HFFc6 (cell line): ENCODE measurements at places on chromosomes 1 and 21. TPM values are rescaled to one million over a fixed set of nuclear protein-coding genes. Genes with fewer than 3 reads are reported as not detected.

DNA sequence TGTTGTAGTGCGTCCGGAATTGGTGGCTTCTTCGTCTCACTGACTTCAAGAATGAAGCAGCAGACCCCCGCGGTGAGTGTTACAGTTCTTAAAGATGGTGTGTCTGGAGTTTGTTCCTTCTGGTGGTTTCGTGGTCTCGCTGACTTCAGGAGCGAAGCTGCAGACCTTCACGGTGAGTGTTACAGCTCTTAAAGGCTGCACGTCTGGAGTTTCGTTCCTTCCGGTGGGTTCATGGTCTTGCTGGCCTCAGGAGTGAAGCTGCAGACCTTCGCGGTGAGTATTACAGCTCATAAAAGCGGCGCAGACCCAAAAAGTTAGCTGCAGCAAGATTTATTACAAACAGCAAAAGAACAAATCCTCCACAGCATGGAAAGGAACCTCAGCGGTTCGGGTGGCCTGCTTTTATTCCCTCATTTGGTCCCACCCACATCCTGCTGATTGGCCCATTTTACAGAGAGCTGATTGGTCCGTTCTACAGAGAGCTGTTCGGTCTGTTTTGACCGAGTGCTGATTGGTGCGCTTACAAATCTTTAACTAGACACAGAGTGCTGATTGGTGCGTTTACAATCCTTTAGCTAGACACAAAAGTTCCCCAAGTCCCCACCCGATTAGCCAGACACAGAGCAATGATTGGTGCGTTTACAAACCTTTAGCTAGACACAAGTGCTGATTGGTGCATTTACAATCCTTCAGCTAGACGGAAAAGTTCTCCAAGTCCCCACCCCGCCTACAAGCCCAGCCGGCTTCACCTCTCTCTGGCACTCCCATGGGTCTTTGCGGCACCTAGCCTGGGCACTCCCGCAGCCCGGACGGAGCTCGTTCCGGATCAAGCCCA, 49.6 kb upstream of the KRTAP19-8 start:
- no peak overlapping the region for H3K4me3 ChIP-seq
- no peak for DNase-seq
- no peaks in the 10 kb centered on the region for H3K4me1 ChIP-seq
- peaks cover 1% of the 10 kb centered on the region for H3K27me3 ChIP-seq
- H3K36me3 ChIP-seq: no peaks in the 10 kb centered on the region
- H3K27ac ChIP-seq: no peak overlapping the region

DNA sequence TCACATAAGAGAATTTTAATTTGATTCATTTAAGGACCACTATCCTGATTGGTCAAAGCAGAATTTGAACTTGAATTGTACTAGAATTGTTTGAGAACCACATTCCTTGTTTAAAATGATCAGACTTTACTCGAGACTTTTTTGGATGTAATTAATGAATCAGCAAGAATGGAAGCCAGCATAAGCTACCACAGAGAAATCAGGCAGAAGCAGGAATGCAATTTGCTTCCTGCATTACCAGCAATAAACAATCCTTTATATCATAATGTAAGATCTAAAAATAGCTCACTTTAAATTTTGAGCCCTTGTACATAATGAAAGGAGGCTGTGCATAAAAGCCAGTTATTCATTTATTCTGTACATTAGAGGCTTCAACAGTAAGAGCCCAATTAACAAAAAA, 119.8 kb upstream of the BACE2 start:
- peaks cover 7% of the 10 kb centered on the region for H3K27me3 ChIP-seq
- no peak overlapping the region for H3K27ac ChIP-seq
- no peaks in the 10 kb centered on the region for H3K36me3 ChIP-seq
- DNase-seq: peak; percentile 13
- H3K4me1 ChIP-seq: peaks cover 12% of the 10 kb centered on the region

DNA sequence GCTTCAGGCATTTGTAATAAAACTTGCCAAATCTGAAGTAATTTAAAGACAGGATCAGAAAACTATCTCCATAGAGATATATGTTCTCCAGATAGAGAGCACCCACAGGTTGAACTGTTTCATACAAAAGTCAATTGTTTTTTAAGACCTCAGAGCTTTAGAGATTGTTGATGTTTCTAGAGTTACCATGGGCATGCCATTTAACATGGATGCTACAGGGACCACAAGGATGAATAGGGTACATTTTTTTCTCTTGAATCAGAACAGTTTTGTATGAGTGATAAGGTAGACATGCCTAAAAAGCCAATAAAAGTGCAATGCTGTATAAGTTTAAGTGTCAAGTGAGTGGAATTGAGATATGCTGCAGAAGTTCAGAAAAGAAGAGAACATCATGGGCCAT, 511.0 kb upstream of the CAMK1G start:
- peaks cover 3% of the 10 kb centered on the region; the same call in 1 of the 2 replicates for H3K27me3 ChIP-seq
- H3K27ac ChIP-seq: no peak overlapping the region
- no peaks in the 10 kb centered on the region; the same call in 1 of the 2 replicates for H3K4me1 ChIP-seq
- DNase-seq: peak; percentile 27
- no peaks in the 10 kb centered on the region for H3K36me3 ChIP-seq

Gene AMY2A
- not detected in 3 replicates for total RNA-seq

- H3K4me1 ChIP-seq: peaks cover 14% of the 10 kb centered on the region
- H3K4me3 ChIP-seq: peak overlapping the region; percentile 66
- H3K27me3 ChIP-seq: peaks cover 34% of the 10 kb centered on the region
- DNase-seq: no peak
- H3K27ac ChIP-seq: no peak overlapping the region
- no peaks in the 10 kb centered on the region for H3K36me3 ChIP-seq
These were observed 1.1 kb downstream of the ZSWIM5 start for GRCh38 chr1:45205011-45205909.

- no peaks in the 10 kb centered on the region for H3K36me3 ChIP-seq
- DNase-seq: no peak
- peaks cover 8% of the 10 kb centered on the region for H3K27me3 ChIP-seq
- H3K4me3 ChIP-seq: no peak overlapping the region
- H3K4me1 ChIP-seq: peaks cover 23% of the 10 kb centered on the region
These were observed 43.6 kb downstream of the TNFRSF9 start for GRCh38 chr1:7896994-7897393.

GRCh38 chr1:63411066-63411465, 43.6 kb downstream of the ALG6 start:
- H3K27ac ChIP-seq: no peak overlapping the region
- no peak overlapping the region for H3K4me3 ChIP-seq
- H3K36me3 ChIP-seq: no peaks in the 10 kb centered on the region
- no peaks in the 10 kb centered on the region for H3K27me3 ChIP-seq
- H3K4me1 ChIP-seq: peaks cover 23% of the 10 kb centered on the region

DNA sequence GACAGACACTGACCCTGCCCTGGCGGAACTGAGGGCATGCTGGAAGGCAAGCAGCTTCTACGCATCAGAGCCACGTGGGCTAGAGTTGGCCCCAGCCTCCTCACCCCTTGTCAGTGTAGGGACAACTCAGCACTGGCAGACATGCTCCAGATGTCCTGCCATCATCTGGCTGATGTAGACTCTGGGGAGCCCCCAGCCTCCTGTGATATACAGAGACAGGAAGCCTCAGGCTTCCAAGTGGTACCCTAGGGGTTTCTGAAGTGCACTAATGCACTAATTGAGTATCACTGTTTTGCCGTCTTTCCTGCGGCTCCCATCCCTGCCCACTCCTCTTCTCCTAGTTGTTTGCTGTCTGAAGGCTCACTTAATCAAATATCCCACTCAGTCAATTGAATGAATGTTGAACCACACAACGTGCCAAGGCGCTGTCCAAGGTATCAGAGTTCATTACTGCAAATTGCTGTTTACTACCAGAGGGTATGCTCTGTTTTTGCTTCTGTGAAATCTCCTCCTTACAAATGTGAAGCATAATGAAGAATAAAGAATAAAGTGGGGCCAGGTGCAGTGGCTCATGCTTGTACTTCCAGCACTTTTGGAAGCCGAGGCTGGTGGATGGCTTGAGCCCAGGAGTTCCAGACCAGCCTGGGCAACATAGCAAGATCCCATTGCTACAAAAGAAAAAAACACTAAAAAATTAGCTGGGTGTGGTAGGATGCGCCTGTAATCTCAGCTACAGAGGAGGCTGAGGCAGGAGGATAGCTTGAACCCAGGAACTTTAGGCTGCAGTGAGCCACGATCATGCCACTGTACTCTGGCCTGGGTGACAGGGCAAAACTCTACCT, 76.4 kb upstream of the ZBTB18 start:
- H3K27ac ChIP-seq: no peak overlapping the region
- no peak for DNase-seq
- H3K4me3 ChIP-seq: no peak overlapping the region
- H3K4me1 ChIP-seq: peaks cover 8% of the 10 kb centered on the region

Gene DOCK7
- 99.6 and 102 TPM in 2 replicates for total RNA-seq

Gene OLIG2
- total RNA-seq: not detected in 3 replicates

DNA sequence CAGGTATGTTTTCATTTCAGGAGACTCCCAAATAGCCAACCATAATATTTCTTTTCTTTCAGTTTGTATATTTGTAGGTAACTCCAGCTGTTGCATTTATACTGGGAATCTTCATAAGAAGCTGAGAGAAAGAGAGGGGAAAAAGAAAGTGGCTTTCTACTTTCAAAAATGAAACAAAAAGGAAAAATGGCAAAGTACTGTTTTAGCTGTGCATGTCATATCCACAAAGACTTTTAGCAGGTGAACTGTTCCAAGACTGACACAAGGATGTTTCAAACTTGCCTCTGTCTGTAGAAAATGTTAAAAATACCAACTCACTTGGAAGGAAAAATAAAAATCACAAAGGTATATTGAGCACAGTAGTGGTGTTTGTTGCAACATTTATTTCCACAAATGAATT, 41.9 kb upstream of the CACYBP start:
- H3K27me3 ChIP-seq: no peaks in the 10 kb centered on the region
- no peak overlapping the region for H3K27ac ChIP-seq
- H3K4me3 ChIP-seq: no peak overlapping the region
- no peaks in the 10 kb centered on the region for H3K36me3 ChIP-seq
- no peaks in the 10 kb centered on the region for H3K4me1 ChIP-seq

- no peak overlapping the region for H3K4me3 ChIP-seq
- no peak for DNase-seq
- peaks cover 7% of the 10 kb centered on the region for H3K27me3 ChIP-seq
- no peaks in the 10 kb centered on the region for H3K4me1 ChIP-seq
These were observed 14.3 kb downstream of the XCL2 start for GRCh38 chr1:168529518-168529917.

DNA sequence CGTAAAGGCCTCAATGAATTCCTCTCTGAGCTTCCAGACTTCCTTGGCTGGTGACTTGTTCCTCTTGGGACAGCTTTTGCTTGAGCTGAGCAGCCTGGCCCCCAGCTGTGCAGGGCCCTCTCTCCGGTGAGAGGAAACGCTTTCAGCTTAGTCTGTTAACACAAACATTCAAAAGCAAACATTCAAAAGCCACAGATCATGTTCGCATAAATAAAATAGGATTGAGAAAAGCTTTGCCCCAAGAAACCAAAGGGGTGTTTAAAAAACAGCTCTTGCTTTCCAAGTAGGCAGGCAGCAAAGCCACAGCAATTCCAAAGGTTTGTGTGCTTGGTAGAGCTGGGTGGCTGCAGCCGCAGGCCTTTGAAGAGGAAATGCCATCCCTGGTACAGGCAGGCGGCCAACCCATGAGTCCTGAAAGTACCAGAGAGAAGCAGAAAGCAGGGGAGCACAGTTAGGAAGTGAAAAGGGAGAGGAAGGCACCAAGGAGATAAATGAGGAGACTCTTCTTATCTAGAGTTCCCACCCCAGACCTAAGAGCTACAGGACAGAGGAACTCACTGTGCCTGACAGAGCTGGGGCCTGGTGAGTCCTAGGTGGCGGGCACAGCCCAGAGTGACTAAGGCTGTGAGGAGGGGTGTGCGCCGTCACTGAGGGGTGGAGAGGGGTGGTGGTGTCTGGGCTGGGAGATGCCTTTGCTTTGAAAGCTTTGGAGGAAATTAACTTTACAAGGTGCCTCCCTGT, 48.4 kb downstream of the CCN1 start:
- H3K27ac ChIP-seq: peak overlapping the region; percentile 96
- peak; percentile 73 for DNase-seq
- H3K36me3 ChIP-seq: peaks cover 24% of the 10 kb centered on the region
- no peaks in the 10 kb centered on the region; the same call in 1 of the 2 replicates for H3K27me3 ChIP-seq
- H3K4me3 ChIP-seq: peak overlapping the region; percentile 82
- H3K4me1 ChIP-seq: peaks cover 43% of the 10 kb centered on the region

GRCh38 chr1:221016751-221017150, 137.5 kb downstream of the HLX start:
- peaks cover 2% of the 10 kb centered on the region; the same call in 1 of the 2 replicates for H3K27me3 ChIP-seq
- H3K36me3 ChIP-seq: no peaks in the 10 kb centered on the region
- no peak for DNase-seq

DNA sequence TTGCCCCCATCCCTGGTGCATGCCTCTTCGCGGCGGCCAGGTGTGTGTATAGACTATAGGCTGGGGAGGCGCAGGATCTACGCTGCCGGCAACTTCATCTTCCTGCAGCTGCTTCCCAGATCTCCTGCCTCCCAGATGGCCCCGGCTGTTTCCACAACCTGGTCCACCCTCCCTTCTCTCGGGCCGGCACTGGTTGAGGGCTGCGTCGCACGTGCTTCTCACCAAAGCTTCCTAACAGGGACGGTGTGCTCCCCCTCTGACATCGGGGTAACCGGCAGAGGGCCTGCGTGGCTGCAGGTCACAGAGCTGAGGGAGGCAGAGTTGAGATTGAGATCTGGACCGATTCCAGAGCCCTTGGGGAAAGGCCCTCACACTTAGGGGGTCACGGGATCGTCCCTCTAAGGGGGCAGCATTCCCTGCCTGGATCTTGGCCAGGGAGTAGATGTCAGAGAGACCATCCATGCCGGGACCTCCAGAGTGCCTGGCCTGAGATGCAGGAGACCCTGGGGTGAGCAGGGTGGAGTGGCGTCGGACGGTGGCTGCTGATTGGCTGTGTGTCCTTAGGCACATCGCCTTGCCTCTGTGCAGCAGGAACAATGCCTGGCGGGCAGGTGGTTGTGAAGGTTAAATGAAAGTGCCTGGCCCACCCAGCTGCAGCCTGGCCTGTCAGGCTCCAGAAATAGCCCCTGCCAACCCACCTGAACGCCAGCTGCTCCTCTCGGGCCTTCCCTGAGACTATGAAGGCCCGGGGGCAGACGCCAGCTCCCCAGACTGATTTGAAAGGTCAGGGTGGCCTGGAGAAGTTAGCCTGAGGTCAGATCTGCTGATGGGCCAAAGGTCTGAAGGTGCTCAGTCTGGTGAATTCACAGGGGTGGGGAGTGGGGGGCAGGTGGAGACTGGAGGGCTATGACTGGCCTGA, 6.1 kb upstream of the MASP2 start:
- peaks cover 4% of the 10 kb centered on the region; the same call in 1 of the 2 replicates for H3K4me1 ChIP-seq
- H3K4me3 ChIP-seq: no peak overlapping the region

- H3K4me1 ChIP-seq: no peaks in the 10 kb centered on the region
- H3K27me3 ChIP-seq: peaks cover 3% of the 10 kb centered on the region; the same call in 1 of the 2 replicates
- DNase-seq: no peak
- H3K36me3 ChIP-seq: no peaks in the 10 kb centered on the region
- H3K4me3 ChIP-seq: no peak overlapping the region
These were observed 481.1 kb upstream of the PTBP2 start for GRCh38 chr1:96240438-96240837.

DNA sequence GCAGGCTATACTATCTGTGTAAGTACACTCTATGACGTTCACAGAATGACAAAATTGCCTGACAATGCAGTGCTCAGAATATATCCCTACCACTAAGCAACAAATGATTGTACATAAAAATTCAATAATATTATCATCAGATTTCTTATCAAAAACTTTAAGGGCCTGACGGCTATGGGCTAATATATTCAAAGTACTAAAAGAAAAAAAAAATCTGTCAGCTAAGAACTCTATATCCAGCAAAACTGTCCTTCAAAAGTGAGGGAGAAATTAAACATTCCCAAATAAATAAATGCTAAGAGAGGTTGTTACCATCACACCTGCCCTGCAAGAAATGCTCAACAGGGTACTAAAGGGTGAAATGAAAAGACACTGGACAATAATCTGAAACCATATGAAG, 127.3 kb downstream of the TM2D1 start:
- H3K27ac ChIP-seq: no peak overlapping the region
- peaks cover 2% of the 10 kb centered on the region; the same call in 1 of the 2 replicates for H3K27me3 ChIP-seq
- no peak for DNase-seq
- H3K36me3 ChIP-seq: no peaks in the 10 kb centered on the region
